H7 (cell line): ENCODE measurements at places on chromosomes 1 and 21. TPM values are rescaled to one million over a fixed set of nuclear protein-coding genes. Genes with fewer than 3 reads are reported as not detected.

GRCh38 chr21:46618738-46619379 lies 14.0 kb upstream of the S100B start:
- no peak for DNase-seq

- no peak for DNase-seq
Measured at GRCh38 chr1:225448146-225448805, 20.4 kb upstream of the LBR start.

- peak; percentile 24 for DNase-seq
Measured at GRCh38 chr1:20819818-20820217, 32.7 kb upstream of the HP1BP3 start.

- DNase-seq, result no peak
Measured at GRCh38 chr1:216576234-216576937, 146.8 kb downstream of the ESRRG start.

- DNase-seq, result no peak
Measured at GRCh38 chr1:220990427-220991339, 111.4 kb downstream of the HLX start.

DNA sequence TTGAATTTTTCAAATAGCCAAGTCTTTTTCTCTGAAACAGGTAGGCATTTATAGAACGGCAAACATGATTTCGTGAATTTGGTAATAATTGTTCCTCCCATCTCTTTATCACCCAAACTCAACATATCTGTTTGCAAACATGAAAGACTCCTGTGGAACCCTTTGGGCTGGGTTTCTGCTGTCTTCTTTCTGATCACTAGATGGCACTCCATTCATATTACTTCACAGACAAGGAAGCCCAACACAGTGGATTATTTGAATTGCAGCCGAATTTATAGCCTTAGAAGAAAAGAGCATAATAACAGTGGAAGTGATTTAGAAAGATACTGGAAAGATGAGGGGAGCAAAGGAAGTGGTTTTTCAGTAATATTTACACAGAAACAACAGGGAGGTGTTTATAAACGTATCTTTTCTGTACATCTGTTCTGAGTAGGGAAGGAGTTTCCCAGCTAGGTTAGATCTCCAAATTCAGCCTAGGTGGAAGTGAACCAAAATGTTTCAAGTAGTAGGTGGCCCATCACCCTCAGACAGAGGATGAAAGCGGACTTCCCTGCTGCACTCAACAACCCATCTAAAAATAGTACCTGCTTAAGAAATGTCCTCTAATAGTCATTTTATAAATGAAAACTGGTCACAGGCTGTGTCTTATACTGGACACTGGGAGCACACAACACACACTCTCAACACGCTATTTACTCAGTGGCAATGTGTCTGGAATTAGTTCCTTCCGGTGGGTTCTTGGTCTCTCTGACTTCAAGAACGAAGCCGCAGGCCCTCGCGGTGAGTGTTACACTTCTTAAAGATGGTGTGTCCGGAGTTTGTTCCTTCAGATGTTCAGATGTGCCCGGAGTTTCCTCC lies 67.6 kb downstream of the MAP3K21 start:
- peak; percentile 51 for DNase-seq

The RGS4 gene
- 0.26 and 1.0 TPM in 2 replicates for total RNA-seq

The PIK3CD gene
- total RNA-seq, result 6.9 and 18.1 TPM in 2 replicates

The FCAMR gene
- not detected in 2 replicates for total RNA-seq

The CRYBG2 gene
- 7.9 and 8.7 TPM in 2 replicates for total RNA-seq
